ENCODE measurements at places on chromosomes 1 and 21. TPM values are rescaled to one million over a fixed set of nuclear protein-coding genes. Genes with fewer than 3 reads are reported as not detected.

- peaks cover 11% of the 10 kb centered on the region for H3K27me3 ChIP-seq
- H3K4me3 ChIP-seq, result no peak overlapping the region
- no peak overlapping the region for H3K27ac ChIP-seq
- no peak for DNase-seq
Measured at GRCh38 chr21:44890961-44891541, 17.6 kb upstream of the PTTG1IP start.

- H3K4me3 ChIP-seq, result no peak overlapping the region
- no peaks in the 10 kb centered on the region for H3K36me3 ChIP-seq
- H3K27ac ChIP-seq, result no peak overlapping the region
- no peaks in the 10 kb centered on the region for H3K4me1 ChIP-seq
- DNase-seq, result no peak
Measured at GRCh38 chr1:220666349-220666748, 23.8 kb upstream of the C1orf115 start.

GRCh38 chr1:32337855-32338636, 2.0 kb upstream of the MARCKSL1 start:
- H3K4me1 ChIP-seq, result no peaks in the 10 kb centered on the region
- H3K36me3 ChIP-seq, result peaks cover 6% of the 10 kb centered on the region
- H3K27ac ChIP-seq, result no peak overlapping the region
- DNase-seq, result peak; percentile 25
- H3K27me3 ChIP-seq, result no peaks in the 10 kb centered on the region

The NEK2 gene
- 0.61 TPM for total RNA-seq

DNA sequence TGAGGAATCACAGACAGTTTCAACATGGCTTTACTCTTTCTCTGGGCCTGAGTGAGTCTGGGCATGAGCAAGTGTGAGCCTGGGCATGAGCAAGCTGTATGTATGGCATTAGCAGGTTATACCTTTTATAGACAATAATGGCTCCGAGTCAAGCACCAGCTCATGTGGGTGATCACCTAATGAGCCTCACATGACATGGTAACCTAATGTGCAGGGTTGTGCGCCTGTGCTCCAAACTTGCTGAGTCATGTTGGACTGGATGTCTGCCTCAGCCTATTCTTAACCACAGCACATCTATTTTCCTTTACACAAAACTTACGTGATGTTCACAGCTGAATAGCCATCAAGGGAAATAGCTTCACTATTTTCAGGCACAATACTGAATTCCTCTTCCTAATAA, 236.2 kb upstream of the NRIP1 start:
- H3K36me3 ChIP-seq, result no peaks in the 10 kb centered on the region
- H3K27ac ChIP-seq, result no peak overlapping the region
- no peak for DNase-seq

- no peaks in the 10 kb centered on the region for H3K36me3 ChIP-seq
- H3K4me1 ChIP-seq, result peaks cover 2% of the 10 kb centered on the region
- no peak overlapping the region for H3K27ac ChIP-seq
- H3K4me3 ChIP-seq, result no peak overlapping the region
Measured at GRCh38 chr21:16378525-16378924, 648.7 kb downstream of the USP25 start.

DNA sequence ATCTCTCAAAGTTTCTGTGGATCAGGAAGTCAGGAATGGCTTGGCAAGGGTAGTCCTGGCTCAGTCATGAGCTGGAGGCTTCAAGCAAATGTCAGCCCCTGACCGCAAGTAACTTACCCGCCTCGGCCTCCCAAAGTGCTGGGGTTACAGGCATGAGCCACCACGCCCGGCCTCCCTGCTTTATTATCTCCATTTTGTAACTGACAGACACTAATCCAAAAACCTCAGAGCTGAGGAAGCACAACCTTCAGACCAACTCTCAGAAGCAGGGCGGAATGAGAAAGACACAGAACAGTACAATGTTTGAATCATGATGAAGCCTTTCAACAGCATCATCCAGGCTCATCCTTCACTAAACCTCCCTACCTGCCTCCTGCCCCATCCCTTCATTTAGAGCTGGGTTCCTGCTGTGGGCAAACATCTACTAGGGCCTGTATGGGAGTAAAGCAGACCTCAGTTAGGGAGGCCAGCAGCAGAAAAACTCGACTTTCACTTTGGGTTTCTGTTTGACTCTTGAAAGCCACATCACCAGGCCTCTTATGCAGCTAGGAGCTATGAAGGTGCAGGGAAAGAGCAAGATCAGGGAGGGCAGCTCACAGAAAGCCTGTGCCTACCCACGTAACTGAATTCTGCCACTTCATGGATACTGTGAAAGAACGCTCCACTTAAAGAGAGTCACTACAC, 84.4 kb upstream of the RAB4A start:
- H3K27me3 ChIP-seq, result no peaks in the 10 kb centered on the region
- H3K36me3 ChIP-seq, result no peaks in the 10 kb centered on the region
- H3K27ac ChIP-seq, result no peak overlapping the region
- no peaks in the 10 kb centered on the region for H3K4me1 ChIP-seq
- DNase-seq, result no peak

DNA sequence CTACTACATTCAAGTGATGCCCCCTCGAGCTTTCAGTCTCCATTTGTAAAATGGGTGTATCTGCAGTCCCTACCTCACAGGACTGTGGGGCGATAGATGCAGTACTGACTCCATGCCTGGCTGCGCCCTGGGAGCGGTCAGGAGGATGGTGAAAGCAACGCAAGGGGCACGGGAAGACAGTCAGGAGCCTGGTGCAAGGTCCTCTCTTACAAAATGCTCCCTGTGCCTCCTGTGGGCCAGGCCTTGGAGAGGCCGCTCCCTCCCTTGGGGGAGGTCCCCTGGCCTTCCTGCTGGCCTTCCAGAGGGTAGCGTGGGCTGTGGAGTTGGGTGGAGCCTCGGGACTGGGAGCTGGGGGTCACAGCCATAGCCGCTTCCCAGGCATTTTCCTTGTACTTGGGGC, 21.6 kb downstream of the FAM151A start:
- peaks cover 5% of the 10 kb centered on the region for H3K4me1 ChIP-seq
- no peak for DNase-seq
- H3K36me3 ChIP-seq, result peaks cover 6% of the 10 kb centered on the region
- H3K27ac ChIP-seq, result no peak overlapping the region

GRCh38 chr1:33219886-33220661, 36.2 kb upstream of the ZNF362 start:
- H3K27ac ChIP-seq, result no peak overlapping the region
- no peak overlapping the region for H3K4me3 ChIP-seq
- H3K36me3 ChIP-seq, result no peaks in the 10 kb centered on the region
- DNase-seq, result no peak

- H3K27me3 ChIP-seq, result no peaks in the 10 kb centered on the region
- H3K27ac ChIP-seq, result no peak overlapping the region
- H3K4me3 ChIP-seq, result no peak overlapping the region
- peak; percentile 86 for DNase-seq
- no peaks in the 10 kb centered on the region for H3K4me1 ChIP-seq
Measured at GRCh38 chr1:221141606-221142285, 262.5 kb downstream of the HLX start.

The KCNK1 gene
- total RNA-seq, result 10.2 TPM

DNA sequence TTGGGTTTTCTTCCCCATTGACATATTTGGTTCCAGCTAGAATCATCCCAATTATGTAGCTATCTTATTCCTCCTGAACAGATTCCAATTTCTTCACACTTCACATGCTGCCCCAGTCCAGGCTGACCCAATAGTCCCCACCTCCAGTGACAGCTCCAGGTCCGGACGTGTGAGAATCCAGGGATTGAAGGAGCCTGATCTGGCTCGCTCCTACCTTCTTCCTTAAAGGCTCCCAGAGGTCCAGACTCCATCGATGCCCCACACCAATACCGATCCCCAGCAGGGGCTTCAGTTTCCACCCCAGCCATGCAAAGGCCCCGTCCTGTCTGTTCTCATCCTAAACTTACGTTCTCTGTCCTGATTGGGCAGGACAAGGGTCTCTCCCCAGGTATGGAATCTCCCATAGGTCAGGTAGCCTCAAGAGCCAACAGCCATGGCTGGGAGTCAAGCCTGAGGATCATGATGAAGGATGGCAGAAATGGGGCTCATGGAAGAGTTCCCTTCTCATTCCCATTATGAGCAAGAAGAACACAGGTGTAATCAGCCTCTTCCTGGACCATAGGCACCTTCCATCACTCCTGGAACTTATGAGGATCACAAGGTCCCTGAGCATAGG, 20.4 kb upstream of the SLAMF9 start:
- H3K27me3 ChIP-seq, result no peaks in the 10 kb centered on the region
- H3K27ac ChIP-seq, result no peak overlapping the region
- H3K4me1 ChIP-seq, result no peaks in the 10 kb centered on the region
- no peaks in the 10 kb centered on the region for H3K36me3 ChIP-seq
- H3K4me3 ChIP-seq, result no peak overlapping the region
- DNase-seq, result no peak

The CXADR gene
- 25.2 TPM for total RNA-seq

The MTMR11 gene
- total RNA-seq, result 10.1 TPM

GRCh38 chr1:101308935-101309333, 72.1 kb downstream of the S1PR1 start:
- no peak overlapping the region for H3K27ac ChIP-seq
- no peak overlapping the region for H3K4me3 ChIP-seq
- H3K27me3 ChIP-seq, result no peaks in the 10 kb centered on the region
- no peak for DNase-seq

DNA sequence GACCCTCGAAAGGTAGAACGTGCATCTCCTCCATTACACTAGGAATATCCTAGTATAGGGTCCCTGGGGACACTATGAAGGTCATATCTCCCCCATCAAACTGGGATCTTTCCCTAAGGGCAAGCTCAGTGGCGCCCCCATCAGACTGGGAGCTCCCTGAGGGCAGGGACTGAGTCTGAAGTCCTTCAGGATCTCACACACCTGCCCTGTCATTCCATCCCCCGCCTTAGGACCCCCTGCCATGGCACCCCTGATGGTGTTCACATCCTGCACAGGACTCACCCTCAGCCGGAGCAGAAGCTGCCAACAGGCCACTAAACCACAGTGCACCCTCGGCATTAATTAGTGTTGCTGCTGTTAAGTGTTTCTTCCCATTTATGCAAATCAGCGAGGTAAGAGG, 50.4 kb downstream of the IGSF21 start:
- no peaks in the 10 kb centered on the region for H3K36me3 ChIP-seq
- H3K27ac ChIP-seq, result no peak overlapping the region
- H3K4me1 ChIP-seq, result no peaks in the 10 kb centered on the region
- H3K4me3 ChIP-seq, result no peak overlapping the region
- no peak for DNase-seq

GRCh38 chr21:15528346-15528745, 201.4 kb upstream of the USP25 start:
- H3K4me3 ChIP-seq, result no peak overlapping the region
- no peaks in the 10 kb centered on the region for H3K36me3 ChIP-seq
- no peaks in the 10 kb centered on the region for H3K27me3 ChIP-seq
- H3K27ac ChIP-seq, result no peak overlapping the region
- no peak for DNase-seq

DNA sequence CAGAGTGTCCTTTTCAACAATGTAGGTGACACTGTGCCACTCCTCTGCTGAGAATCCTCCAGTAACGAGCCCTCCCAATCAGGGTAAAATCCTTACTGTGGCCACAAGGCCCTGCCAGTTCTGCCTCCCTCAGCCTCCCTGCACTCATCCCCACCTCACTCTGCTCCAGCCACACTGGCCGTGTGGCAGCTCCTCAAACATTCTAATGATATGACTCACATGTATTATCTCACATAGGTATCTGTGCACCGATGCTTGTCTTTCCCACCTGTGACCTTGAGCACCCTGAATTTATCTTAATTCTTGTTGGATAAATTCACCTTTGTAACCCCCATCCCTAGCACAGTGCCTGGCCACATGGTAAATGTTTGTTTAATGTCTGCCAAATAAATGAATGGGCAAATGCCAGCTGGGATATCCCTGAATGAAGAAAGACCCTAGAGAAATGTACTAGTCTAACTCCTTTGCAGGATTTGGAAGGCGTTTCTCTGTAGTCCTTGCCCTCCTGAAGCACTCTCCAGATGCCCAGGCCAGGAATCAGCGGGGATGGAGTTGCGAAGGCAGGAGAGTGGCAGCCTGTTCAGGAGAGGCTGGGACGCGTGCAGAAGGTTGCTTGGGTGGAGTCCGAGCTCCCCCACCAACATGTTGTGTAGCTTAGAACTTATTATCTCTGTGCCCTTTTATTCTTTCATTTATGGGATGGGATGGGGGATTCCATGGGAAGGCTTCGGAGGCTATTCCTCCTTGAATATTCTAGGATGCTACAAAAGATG, 106.0 kb downstream of the TMEM53 start:
- H3K27ac ChIP-seq, result no peak overlapping the region
- no peaks in the 10 kb centered on the region for H3K27me3 ChIP-seq
- no peak for DNase-seq
- H3K4me1 ChIP-seq, result no peaks in the 10 kb centered on the region

DNA sequence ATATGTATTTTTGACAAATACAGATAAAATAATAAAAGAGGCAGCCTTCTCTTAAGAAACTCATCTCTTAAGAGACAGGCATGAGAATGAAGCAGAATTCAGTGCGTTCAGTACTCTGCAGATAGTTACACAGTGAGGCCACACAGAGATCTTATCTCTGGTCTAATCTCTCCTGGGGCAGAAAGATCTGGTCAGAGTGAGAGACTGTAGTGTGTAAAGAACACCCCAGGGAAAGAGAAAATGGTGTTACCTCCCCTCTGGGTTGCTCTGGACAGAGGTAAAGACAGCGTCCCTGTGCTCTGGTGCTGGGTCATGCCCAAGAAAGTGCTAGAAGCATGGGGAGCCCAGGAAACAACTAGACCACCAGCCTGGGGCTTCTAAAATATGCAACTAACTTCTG, 216.3 kb downstream of the SIPA1L2 start:
- no peaks in the 10 kb centered on the region for H3K27me3 ChIP-seq
- H3K4me1 ChIP-seq, result no peaks in the 10 kb centered on the region
- peaks cover 24% of the 10 kb centered on the region for H3K36me3 ChIP-seq
- no peak overlapping the region for H3K4me3 ChIP-seq
- no peak for DNase-seq

The OLFM3 gene
- 8.1 TPM for total RNA-seq

DNA sequence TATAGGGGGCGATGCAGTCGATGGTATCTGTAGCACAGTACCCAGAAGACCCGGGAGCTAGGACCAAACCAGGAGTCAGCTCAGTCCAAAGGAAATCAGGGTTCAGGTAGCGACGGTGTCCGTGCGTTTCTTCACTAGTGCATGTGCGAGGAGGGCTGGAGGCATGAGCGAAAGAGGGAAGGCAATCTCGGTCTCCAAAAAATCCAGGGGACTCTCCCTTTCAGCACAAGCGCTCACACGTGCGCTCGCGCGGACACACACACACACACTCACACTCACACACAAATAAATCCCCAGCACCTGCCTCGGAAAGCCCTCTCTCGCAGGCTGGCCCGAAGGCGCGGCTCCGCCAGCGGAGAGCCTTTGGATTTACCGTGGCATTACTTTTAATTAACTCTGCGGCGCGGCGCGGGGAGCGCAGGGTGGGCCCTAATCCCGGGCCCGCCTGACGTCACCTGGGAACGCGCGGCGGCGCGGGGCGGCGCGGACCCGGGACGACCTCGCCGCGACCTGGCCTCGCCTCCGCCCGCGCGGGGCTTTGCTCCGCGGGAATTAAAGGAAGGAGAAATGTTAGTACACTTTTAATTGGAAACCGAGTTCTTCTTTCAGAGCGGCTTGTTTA, 121.2 kb downstream of the LMX1A start:
- H3K4me3 ChIP-seq, result no peak overlapping the region
- peaks cover 32% of the 10 kb centered on the region for H3K27me3 ChIP-seq
- DNase-seq, result no peak
- no peak overlapping the region for H3K27ac ChIP-seq
- peaks cover 5% of the 10 kb centered on the region for H3K4me1 ChIP-seq

GRCh38 chr1:154809436-154810413, 60.4 kb downstream of the KCNN3 start:
- no peak for DNase-seq
- peaks cover 3% of the 10 kb centered on the region for H3K4me1 ChIP-seq
- H3K4me3 ChIP-seq, result no peak overlapping the region
- H3K36me3 ChIP-seq, result no peaks in the 10 kb centered on the region

- no peak overlapping the region for H3K4me3 ChIP-seq
- H3K27me3 ChIP-seq, result no peaks in the 10 kb centered on the region
- H3K36me3 ChIP-seq, result no peaks in the 10 kb centered on the region
- no peak for DNase-seq
- no peaks in the 10 kb centered on the region for H3K4me1 ChIP-seq
Measured at GRCh38 chr1:203934651-203935050, 73.3 kb downstream of the SNRPE start.

Data from lung (tissue), 17 donors.